LHCN-M2 (cell line): ENCODE measurements at places on chromosomes 11 and 22. TPM values are rescaled to one million over a fixed set of nuclear protein-coding genes. Genes with fewer than 3 reads are reported as not detected.
A peak's percentile ranks its signal among the peaks of the same experiment; 100 is the strongest.

DNA sequence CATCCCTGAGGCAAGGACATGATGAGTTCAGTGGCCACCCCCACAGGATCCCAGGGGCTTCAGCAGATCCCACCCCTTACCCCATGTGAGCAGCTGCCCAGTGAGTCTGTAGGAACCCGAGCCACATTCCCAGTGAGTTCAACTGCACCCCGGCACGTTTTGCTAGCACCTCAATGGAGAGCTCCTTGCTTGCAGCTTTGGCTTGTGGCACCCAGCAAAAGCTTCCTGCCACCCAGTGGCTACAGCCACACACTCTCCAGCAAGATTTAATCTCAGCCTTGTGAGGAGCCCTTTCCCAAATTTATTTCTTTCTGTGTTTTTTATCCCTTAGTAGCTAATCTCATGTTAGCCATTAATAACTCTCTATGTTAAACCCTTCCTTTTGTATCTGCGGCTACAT lies 4.0 kb downstream of the SAA1 start:
- DNase-seq, result no peak

GRCh38 chr11:11379661-11380060 lies 26.6 kb upstream of the CSNK2A3 start:
- DNase-seq, result no peak

- DNase-seq, result no peak
Measured at GRCh38 chr22:29705651-29706050, 14.2 kb upstream of the CABP7 start.

- DNase-seq, result no peak
Measured at GRCh38 chr11:78667461-78667860, 92.8 kb upstream of the NARS2 start.

GRCh38 chr11:82004537-82005213 lies 729.0 kb downstream of the FAM181B start:
- no peak for DNase-seq

GRCh38 chr22:50252082-50253045 lies 1.3 kb upstream of the HDAC10 start:
- DNase-seq, result peak; percentile 59

The SPON1 gene
- total RNA-seq, result not detected in 2 replicates

The SLCO2B1 gene
- total RNA-seq, result not detected in 2 replicates
